ENCODE measurements at places on chromosomes 5 and 9.

DNA sequence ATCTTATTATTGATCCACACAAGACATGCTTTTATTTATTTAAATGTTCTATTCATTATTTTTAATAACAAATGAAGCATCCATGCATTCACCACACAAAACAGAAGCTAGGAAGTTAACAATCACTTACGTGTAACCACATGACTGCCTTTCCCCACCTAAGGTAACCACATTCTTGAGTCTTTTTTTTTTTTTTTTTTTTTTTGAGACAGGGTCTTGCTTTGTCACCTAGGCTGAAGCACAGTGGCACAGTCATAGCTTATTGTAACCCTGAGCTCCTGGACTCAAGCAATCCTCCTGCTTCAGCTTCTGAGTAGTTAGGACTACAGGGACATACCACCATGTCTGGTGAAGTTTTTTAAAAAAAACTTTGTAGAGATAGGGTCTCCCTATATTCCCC lies 133.0 kb downstream of the DOCK2 start:
- no peak for DNase-seq

- DNase-seq = no peak
Measured at GRCh38 chr5:1110307-1111240, 1.3 kb downstream of the SLC12A7 start.

DNA sequence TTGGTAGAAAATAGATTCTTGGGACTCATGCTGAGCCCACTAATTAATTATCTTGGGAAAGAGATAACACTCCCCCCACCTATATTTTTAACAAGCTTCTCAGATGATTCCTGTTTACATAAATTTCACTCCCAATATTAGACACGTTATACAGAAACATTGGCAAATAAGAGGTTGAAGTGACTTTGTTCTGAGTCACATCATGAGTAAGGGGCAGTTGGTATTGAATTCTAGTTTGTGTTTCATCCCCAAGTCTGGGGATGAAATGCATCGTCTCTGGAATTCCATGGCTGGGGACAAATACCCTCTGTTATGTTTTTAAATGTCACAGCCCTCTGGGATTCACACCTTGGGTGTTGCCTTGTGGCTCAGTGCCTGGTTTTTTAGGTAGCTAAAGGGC lies 41.0 kb downstream of the BASP1 start:
- no peak for DNase-seq

- no peak for DNase-seq
Measured at GRCh38 chr9:132810314-132810713, 67.8 kb downstream of the AK8 start.

- no peak for DNase-seq
Measured at GRCh38 chr5:267716-268115, 3.7 kb upstream of the PDCD6 start.

GRCh38 chr9:129258823-129259301 lies 80.8 kb upstream of the IER5L start:
- DNase-seq = no peak

DNA sequence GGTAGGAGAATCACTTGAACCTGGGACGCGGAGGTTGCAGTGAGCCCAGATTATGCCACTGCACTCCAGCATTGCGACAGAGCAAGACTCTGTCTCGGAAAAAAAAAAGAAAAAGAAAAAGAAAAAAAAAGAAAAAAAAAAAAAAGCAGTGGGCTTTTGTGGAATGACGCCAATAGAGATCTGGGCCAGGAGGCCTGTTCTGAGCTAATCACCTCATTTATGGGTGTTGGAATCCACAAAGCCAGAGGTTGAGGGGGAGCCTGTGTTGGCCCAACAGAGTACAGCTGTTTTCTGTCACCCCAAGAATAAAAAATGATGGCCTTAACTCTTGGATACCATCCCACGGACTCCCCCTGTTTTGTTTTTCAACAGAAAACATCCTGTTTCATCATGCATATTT lies 18.5 kb downstream of the OSTF1 start:
- no peak for DNase-seq

DNA sequence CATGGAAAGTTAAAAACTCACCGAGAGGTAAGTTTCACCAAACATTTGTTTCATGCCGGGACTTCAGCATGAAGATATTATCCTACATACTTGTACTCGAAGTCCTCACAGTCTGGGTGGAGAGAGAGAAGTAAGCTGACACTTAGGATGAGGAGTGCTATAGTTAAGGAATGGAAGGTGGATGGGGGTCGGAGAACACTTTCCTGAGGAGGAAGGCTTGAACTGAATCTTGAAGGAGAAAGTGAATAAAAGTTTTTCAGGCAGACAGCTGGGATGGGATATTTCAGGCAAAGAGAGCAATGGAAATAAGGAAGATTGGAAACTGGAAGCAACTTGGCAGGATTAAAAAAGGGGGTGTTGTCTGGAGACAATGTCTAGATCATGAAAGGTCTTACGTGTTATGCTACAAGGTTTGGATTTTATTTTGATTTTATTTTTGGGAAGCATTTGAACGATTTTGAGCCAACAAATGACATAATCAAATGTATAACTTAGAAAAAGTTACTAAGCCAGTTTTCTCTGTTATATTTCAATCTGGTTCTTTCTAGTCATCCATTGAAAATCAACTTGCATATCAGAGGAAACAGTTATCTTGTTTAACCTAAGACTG lies 167.1 kb downstream of the PAM start:
- no peak for DNase-seq

GRCh38 chr9:33778700-33779351 lies 16.5 kb upstream of the PRSS3 start:
- peak; percentile 17 for DNase-seq

All from stimulated activated effector memory CD8-positive, alpha-beta T cell treated with anti-CD3 and anti-CD28 coated beads, Interleukin-12 subunit alpha, Interleukin-12 subunit beta, amount 100 ng/mL, for 72 hours (primary cell).